Activated T-helper 1 cell treated with anti-CD3 and anti-CD28 coated beads, Interleukin-2, amount 50 U/mL, for 16 hours (primary cell): ENCODE measurements at places on chromosomes 1 and 21.

GRCh38 chr1:44926311-44926781, 60.0 kb downstream of the EIF2B3 start:
- DNase-seq: no peak

GRCh38 chr1:24904731-24905354, 25.2 kb downstream of the RUNX3 start:
- no peak for DNase-seq

- DNase-seq: no peak
Observed at GRCh38 chr1:170831276-170831675, 104.1 kb upstream of the MROH9 start.

- no peak for DNase-seq
Observed at GRCh38 chr1:94209982-94210381, 27.4 kb downstream of the ARHGAP29 start.

DNA sequence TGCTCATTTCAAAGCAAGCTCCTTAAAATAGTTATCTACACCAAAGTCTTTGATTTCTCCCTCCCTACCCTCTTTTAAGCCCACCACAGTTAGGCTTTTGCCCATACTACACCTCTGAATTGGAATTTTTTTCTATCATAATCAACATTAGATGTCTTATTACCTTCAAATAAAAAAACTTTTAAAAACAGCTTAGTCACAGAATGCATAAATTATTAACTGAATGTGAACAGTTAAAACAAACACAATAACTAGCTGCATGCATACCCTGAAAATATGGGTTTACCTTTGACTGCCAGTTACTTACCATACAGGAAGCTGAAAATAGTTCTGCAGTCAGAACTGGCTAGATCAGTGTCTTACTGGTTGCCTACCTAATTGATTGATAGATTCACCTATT, 210.9 kb downstream of the TGFB2 start:
- DNase-seq: no peak

DNA sequence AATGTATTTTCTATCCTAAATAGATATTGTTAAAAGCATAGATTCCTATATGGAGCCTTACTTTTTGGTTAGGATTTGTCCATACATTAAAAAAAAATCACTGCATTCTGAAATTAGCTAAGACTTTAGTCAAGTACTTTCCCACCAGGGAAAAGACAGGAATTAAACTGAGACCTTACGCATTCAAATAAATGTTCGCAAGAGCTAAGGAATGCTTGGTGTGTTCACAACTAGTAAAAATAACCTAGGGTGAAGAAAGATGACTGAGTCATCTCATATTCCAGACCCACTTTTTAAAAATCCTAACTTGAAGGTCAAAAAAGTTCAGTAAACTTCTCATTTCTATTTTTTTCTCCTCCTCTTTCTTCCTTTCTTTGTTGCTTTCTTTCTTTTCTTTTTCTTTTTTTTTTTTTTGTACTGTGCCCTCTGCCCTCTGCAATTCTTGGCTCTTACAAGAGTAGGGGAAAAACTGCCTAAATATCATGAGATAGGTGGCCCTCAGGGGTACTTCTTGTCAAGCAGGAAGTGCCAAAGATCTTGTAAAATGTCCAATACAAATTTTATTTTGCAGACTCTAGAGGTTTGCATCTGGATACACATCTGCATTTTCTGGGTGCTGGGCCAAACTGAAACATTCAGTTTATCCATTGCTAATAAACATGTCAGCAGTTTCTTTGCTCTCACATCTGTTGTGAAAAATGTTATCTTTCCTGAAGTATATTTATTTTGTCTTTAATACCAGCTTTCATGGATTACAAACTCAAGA, 121.4 kb upstream of the GORAB start:
- DNase-seq: no peak

GRCh38 chr1:9316080-9316444, 23.4 kb downstream of the SPSB1 start:
- DNase-seq: no peak

- DNase-seq: peak; percentile 72
Observed at GRCh38 chr1:182143154-182143657, 81.7 kb upstream of the ZNF648 start.

GRCh38 chr1:248837781-248838356, at the start of gene ZNF672:
TSS of gene ZNF672 (plus strand) at chr1:248838224. CDS start at chr1:248847275, 9,051 bp downstream.
- DNase-seq: peak; percentile 77

- DNase-seq: no peak
Observed at GRCh38 chr1:9315411-9316079, 22.9 kb downstream of the SPSB1 start.

DNA sequence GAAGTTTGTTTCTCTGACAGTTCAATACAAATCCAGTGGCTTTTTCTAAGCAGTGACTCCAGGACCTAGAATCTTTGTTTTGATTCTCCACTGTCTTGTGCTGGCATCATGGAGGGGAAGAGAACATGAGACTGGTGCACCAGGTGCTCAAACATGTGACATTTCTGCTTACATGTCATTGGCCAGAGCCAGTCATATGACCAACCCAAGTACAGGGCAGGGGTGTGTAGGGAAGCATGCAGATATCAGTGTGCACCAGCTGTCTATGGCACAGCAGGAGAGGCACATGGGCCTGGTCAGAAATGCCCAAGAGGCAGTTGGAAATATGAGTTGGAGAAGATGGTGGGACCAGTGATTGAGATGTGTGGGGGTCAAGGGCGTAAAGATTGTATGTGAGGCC, 297.0 kb downstream of the HHAT start:
- no peak for DNase-seq

DNA sequence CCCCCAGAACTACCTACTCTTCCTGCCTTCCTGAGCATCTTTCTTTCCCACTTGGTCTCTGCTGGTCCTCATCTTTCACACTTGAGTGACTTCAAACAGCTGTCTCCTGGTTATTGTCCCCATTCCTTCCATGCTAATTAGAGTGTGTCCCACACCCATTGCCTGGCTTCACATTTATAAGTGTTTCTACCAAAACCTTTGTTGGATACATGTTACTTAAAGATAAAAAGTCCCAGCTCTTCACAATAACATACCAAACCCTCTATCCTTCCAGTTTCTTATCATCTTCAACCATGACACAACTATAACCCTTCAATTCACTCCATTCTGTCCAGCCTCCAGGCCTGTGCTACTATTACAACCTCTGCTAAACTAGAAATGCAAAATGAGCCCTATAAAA, 41.0 kb downstream of the VCAM1 start:
- DNase-seq: no peak

- DNase-seq: no peak
Observed at GRCh38 chr1:54583307-54583686, 35.3 kb downstream of the ACOT11 start.

GRCh38 chr1:34868230-34869049, 8.9 kb upstream of the SMIM12 start:
- no peak for DNase-seq

GRCh38 chr21:14911351-14911750, 153.4 kb downstream of the NRIP1 start:
- no peak for DNase-seq

DNA sequence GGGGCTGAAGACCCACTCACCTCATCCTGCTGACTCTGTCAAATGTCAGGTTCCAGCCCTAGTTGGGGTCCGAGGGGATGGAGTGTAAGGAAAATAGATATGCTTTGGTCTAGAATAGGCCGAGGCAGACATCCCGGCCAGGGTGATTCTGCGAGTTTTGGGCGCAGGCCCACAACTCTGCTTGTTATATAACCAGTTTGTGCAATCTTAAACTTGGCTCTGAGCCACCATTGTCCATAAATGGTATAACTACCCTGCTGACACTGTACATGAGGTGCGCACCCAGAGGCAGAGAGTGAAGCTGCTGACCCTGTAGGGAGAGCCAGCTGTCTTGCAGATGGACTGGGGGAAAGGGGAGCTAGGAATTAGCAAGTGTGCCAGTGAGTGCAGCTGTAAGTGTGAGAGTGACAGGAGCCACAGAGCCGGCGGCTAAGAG, 1388.8 kb downstream of the AMY1C start:
- DNase-seq: no peak

DNA sequence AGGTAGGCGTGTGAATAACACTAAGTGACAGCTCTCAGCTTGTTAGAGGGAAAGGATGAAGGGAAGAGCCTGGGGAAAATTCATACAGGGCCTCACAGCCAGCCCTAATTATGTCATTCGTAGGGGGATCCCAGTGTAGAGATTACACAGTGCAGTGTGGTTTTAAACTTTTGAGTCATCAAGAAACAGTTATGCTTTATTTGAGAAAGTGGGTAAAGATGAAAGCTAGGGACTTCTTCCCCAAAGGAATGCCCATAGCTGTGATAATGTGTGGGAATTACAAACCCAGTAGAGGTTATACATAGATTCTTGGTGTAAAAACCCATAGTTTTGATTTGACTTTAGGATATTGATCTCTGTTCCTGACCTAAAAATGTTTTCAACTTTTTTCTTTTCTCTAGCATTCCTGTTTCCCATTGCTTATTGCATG, 1.9 kb downstream of the TTF2 start:
- DNase-seq: no peak

- DNase-seq: no peak
Observed at GRCh38 chr1:180920702-180921101, 8.0 kb downstream of the KIAA1614 start.

GRCh38 chr21:15701830-15702229, 28.0 kb upstream of the USP25 start:
- no peak for DNase-seq

DNA sequence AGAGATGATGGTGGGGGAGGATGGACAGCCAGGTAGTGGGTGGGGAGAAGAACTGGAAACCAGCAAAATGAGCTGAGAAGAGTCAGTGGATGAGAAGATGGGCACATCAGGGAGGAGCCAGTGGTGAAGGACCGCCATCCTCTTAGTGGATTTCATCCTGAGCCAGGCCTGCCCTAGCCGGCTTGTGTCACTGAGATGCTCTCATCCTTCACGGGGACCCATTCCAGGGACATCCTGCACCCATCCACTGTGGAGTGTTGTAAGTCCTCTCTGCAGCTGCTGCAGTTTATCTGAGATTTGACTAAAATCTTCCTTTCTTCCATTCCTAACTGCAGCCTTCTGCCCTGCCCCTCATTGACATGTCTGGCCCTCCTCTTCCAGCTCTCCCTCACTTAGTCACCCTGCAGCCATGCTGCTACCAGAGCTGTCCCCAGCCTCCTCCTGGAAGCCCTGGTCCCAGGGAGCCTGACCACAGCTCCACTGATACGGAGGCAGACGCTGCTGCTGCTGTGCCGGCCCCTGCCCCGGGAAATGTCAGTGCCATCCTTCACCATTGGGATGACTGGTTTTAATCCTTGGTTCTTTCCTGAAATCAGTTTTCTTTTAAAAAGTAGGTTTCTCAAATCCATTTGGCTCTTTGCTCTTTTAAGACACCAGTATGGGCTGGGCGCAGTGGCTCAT, 33.2 kb downstream of the STUM start:
- DNase-seq: no peak

GRCh38 chr1:190252046-190252445, 225.6 kb downstream of the BRINP3 start:
- no peak for DNase-seq

GRCh38 chr1:11875094-11875493, 16.3 kb upstream of the NPPB start:
- DNase-seq: no peak

DNA sequence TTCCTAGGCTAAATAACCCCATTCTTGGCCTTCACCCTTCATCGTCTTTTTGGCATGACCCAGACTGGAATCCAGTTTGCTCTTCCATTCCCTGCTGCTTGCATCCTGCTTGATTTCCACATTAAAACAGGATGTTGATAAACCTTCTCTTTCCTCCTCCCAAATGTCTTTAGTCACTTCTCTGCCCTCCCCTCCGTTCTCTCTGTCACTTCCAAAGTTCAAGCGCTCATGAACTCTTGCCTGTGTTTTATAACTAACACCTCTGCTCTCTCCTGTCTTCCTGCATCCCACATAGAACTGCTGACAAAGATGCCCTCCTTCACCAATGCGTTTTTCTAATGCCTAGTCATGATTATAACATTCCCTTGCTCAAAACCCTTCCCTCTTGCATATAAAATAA, 65.6 kb upstream of the SLC44A3 start:
- DNase-seq: no peak

GRCh38 chr21:23968008-23968407, 1639.3 kb downstream of the MRPL39 start:
- no peak for DNase-seq

- DNase-seq: no peak
Observed at GRCh38 chr1:89855413-89856123, 34.7 kb downstream of the LRRC8D start.

DNA sequence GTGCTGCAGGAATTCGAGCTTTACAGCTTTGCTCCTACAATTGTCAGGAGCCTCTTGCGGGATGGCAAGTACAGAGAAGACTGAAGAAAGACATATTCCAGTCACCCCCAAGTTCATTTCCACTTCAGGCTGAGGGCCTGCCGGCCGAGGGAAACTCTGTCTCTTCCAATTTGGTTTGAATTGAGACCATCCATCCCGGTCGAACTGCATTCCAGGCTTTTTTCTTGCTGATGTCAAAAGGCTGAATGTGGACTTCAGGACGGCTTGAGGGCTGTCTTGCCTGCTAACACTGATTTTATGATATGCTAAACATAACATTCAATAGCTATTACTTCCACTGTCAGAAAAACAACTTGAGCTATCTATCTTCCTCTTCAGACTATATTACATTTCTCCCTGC, 79.8 kb upstream of the PLXNA2 start:
- DNase-seq: no peak

DNA sequence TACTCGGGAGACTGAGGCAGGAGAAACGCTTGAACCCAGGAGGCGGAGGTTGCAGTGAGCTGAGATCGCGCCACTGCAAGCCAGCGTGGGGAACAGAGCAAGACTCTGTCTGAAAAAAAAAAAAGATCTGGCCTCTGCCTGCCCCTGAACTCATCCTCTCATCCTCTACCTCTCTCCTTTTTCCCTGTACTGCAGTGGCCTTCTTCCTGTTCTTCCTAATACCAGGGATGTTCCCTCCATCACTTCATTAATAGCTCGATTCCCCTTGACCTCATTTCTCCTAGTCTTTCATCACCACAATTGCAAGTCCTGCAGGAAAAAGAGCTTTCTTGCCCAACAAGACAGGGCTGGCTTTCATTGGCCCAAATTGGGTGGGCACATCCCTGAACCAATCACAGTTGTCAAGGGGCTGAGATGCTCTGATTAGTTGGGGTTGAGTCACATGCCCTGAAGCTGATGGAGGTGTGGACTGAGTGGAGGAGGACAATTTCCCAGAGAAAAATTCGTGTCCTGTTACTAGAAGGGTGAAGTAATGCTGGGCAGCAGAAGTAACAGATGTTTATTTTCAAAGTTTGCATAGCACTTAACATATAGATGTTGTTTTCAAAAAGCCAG, 86.8 kb upstream of the PUM1 start:
- no peak for DNase-seq

- no peak for DNase-seq
Observed at GRCh38 chr1:198030682-198031081, 113.5 kb downstream of the LHX9 start.

- no peak for DNase-seq
Observed at GRCh38 chr21:31877463-31877957, 4.7 kb downstream of the HUNK start.

DNA sequence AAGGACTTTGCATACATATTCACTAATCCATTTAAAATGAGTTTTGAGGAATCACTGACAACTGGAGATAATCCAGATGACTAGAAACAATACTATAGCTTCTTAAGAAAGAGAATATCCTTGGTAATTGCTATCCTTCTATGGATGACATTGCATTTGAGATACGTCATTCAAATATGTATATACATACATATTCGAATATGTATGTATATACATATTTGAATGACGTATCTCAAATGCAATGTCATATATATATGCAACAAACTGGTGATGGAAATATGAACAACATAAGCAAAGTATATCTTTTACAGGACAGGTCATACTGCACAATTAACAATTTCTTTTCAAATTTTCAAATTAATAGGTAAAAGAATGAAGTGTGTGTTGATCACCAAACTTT, 41.7 kb downstream of the EXTL2 start:
- DNase-seq: no peak
